T-cell (primary cell): ENCODE measurements at places on chromosomes 2 and 18. TPM values are rescaled to one million over a fixed set of nuclear protein-coding genes. Genes with fewer than 3 reads are reported as not detected.

DNA sequence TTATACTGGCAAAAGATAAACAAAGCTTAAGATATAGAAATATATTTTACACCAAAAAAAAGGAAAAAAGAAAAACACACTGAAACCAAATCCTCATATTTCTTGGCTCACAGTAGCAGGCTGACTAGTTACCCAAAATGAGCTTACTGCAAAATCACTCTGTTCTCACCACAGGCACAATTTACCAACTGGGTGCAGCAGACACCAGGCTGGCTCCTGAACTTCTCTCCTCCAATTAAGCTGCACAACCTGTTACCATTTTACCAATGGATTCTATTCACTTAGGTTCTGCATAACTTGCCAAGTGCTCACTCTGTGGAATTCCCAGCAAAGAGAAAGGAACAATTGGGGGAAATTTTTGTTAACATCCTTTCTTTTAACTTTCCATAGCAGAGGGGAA, 679.3 kb downstream of the ZEB2 start:
- no peak for DNase-seq

DNA sequence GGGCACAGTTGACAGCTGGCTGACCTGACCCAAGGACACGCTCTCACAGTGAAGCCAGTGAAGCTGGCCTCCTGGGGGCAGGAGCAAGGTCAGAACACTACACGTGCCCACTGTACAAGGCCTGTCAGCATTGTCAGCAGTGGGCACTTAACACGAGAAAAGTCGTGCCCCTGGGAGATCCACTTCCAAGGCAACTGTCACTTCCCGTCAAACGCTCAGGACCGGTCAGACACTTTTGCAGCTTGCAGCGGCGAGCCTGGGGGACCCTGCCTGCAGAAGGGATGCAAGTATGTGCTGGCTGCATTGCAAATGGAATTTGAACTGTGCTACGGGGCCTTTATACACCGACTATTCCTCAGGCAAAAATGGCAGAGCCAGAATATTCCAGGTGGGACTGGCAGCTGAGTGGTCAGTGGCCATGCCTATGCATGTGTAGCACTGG, 176.2 kb downstream of the BCL2 start:
- DNase-seq: no peak

- DNase-seq: no peak
Measured at GRCh38 chr2:4965556-4966320, 726.4 kb upstream of the SOX11 start.

HAAO gene
- total RNA-seq: not detected

DNA sequence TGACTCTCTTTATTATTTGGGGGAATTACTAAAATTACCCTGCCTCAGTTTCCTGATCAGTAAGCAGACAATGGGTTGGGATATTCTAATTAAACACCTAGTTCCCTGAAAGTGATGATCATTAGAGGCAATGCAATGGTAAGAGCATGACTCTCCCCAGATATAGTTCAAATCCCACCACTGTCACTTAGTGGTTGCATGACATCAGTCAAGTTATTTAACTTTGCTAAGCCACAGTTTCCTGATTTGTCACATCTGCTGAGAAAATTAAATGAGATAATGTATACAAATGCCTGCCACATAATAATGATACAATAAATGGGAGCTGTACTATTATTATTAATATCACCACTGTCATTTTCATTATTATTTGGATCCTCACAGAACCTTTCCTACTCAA, 29.9 kb downstream of the ZEB2 start:
- no peak for DNase-seq

GRCh38 chr18:21069468-21069867, 42.1 kb downstream of the ROCK1 start:
- no peak for DNase-seq

NYAP2 gene
- 0.15 TPM for total RNA-seq

DNA sequence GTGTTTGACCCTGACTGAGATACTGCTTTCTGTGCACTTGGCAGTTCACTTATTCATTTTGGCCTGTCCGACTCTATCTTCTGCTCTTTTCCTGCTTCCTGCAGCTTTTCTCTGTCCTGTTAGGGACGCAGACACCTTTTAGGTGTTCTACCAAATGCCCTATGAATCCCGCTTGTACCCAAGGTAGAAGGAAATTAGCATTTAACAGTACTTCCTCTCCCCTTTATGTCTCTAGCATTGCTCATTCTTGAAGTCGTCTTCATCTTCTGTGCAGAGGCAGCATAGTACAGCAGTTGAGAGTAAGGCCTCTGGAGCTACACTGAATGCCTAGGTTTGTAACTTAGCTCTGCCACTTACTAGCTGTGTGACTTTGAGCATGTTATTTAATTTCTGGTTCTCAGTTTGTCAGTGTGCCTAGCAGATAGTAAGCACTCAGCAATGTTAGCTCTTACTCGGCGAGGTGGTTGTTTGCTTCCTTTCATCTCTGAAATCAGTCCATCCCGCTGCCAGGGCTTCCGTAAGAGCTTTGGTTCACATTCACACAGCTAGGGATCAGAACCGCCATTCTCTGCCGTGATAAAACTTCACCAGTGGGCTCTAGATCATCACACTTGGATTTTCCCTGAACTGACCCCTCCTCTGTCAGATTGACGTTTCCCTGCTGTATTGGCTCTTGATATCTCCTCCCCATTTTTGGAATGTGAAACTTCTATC, 1.4 kb downstream of the CCT7 start:
- no peak for DNase-seq

HNMT gene
- total RNA-seq: not detected
